EH (cell line): ENCODE measurements at places on chromosomes 1 and 21.

GRCh38 chr1:30008998-30009657, 714.3 kb downstream of the MATN1 start:
- peak; percentile 30 for DNase-seq

- no peak for DNase-seq
These were observed 5.8 kb downstream of the CLEC20A start for GRCh38 chr1:178490967-178491366.

DNA sequence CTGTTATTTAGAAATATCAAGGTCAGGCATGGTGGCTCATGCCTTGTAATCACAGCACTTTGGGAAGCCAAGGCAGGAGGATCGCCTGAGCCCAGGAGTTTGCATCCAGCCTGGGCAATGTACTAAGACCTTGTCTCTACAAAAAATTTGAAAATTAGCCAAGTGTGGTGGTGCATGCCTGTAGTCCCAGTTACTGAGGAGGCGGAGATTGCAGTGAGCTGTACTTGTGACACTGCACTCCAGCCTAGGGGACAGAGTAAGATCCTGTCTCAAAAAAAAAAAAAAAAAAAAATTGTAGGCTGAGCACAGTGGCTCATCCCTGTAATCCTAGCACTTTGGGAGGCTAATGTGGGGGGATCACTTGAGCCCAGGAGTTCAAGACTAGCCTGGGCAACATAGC, 45.3 kb downstream of the PIK3CD start:
- peak; percentile 20 for DNase-seq

GRCh38 chr1:53065391-53065790, 3.4 kb downstream of the PODN start:
- no peak for DNase-seq

DNA sequence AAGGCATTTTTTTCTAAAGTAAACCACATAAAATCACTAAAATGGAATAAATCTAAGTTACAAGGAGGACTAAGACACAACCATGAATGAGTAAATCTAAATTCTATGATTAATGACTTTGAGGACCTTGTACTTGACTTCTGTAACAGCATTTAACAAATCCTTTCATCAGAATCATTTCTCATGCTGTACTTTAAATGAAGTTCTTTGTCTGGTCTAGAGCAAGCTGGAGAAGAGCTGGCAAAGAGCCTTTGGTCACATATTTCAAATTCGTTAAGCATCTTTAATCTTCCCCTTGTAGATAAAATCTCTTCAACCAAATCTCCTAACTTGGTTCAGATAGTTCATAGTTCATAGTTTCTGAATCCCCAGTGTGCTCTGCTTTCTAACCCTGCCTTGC, 405.4 kb downstream of the PTPRC start:
- no peak for DNase-seq

GRCh38 chr1:33222381-33222780, 33.9 kb upstream of the ZNF362 start:
- DNase-seq, result peak; percentile 67

DNA sequence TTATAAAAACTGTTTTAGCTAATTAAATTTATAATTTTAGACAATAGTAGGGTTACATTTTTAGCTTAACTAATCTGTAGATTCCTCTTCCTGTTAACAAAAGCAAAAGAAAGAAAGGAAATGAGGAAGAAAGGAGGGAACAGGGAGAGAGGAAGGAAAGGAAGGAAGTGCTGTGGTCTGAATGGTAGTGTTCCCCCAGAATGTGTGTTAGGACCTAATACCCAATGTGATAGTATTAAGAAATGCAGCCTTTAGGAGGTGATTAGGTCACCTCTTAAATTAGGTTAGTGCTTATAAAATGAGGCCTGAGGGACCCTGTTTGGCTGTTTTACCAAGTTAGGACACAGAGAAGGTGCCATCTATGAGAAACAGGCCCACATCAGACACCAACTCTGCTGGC, 136.9 kb upstream of the SAMSN1 start:
- no peak for DNase-seq

DNA sequence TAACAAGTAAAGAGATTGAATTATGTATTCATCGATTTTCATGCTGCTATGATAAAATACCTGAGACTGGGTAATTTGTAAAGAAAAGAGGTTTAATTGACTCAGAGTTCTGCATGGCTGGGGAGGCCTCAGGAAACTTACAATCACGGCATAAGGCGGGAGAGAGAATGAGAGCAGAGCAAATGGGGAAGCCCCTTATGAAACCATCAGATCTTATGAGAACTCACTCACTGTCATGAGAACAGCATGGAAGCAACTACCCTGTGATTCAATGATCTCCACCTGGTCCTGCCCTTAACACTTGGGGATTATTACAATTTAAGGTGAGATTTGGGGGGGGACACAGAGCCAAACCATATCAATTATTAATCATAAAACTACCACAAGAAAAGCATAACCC, 3.3 kb upstream of the GBP3 start:
- no peak for DNase-seq

- no peak for DNase-seq
These were observed 9.2 kb upstream of the TFF1 start for GRCh38 chr21:42375506-42375905.

GRCh38 chr1:167122568-167122967, 28.7 kb downstream of the STYXL2 start:
- DNase-seq, result no peak

- DNase-seq, result peak; percentile 16
These were observed 673 bp downstream of the CD46 start for GRCh38 chr1:207752456-207752998.

DNA sequence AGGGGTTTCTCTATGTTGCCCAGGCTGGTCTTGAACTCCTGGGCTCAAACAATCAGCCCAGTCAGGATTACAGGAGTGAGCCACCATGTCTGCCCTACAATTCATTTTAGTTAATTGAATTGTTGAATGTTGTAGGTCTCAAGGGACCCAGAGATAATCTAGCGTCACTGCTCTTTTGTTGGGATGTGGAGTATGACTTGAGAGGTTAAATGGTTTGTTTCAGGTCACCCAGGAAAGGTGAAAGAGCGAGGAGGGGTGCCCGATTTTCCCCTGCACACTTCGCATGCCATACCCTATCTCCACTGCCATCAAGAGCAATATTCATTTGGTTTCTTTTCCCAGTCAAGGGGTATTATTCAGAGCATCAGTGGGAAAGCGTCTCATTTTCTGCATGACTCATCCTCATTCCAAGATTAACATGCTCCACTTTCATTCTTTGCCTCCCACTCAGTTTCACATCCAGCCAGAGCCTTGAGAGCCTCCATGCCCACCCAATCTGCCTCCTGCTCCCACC, 13.1 kb upstream of the SLC30A1 start:
- peak; percentile 89 for DNase-seq

GRCh38 chr1:8047112-8047511, 21.0 kb upstream of the ERRFI1 start:
- DNase-seq, result peak; percentile 68

DNA sequence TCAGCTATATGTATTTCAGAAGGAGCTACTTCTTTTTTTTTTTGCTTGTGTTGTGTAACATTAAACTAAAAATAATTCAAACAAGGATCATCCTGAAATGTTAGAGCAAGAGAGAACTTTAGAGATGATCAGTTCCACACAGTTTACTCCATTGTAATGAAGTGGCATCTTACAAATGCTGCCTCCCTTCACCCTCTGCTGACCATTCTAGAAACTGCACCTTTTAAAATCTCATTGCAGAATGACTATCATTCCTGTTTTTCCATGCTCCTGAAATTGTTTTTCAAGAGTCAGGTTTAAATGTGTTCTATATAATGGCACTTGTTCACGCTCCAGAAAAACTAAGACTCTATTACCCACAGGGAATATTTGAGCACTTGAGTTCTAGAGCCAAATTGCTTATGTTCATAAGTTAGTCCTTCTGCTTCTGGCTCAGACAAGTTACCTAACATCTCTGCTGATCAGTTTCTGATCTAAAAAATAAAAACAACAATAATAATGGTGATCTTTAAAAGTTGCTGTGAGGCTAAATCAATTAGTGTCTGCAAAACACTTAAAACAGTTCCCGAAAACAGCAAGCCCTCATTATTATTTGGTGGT, 21.5 kb upstream of the SLC44A5 start:
- DNase-seq, result peak; percentile 39

GRCh38 chr1:38396606-38397005, 350.0 kb upstream of the POU3F1 start:
- DNase-seq, result no peak

DNA sequence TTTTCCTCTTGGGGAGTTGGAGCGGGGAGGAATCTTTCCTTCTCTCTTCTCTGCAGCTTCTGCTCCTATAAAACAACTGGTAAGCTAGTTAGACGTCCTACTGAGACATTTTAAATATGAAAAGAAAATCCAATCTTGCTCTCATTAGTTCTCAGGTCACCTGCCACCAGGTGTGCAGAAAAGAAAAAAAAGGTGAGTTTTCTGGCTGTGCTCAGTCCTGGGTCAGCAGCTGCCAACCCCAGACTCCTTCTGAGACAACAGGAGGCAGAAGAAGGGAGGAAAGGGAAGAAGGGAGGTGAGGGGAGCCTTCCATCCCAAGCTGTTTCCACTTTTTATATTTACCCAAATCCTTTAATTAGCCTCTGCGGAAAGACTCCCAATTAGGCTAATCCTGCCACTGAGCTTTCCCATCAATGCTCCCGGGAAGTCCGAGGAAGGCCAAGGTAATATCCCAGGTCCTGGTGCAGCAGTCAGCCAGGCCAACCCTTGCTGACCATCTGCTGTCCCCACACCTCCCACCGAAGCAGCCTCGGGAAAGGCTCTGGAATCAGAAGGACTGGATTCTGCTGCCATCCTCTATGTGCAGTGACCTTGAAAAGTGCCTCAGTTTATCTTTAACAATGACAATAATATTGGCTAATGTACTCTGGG, 33.4 kb downstream of the GLIS1 start:
- no peak for DNase-seq

DNA sequence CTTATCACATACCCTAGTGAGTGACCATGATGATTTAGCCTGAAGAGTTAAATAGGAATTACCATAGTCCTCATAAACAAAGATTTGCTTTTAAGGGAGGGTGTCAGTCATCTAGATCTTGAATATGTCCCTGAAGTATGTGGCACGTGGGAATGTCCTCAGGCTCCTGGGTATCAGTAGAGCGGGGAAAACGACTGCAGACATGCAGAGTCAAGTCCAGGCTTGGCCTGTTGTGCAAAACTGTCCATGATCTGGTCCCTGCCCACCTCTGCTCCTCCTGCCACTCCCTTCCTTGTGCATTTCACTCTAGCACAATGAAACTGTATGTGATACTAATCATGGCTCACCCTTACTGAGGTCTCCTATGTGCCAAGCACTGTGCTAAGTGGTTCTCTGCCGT, 12.9 kb downstream of the MOV10 start:
- DNase-seq, result no peak

DNA sequence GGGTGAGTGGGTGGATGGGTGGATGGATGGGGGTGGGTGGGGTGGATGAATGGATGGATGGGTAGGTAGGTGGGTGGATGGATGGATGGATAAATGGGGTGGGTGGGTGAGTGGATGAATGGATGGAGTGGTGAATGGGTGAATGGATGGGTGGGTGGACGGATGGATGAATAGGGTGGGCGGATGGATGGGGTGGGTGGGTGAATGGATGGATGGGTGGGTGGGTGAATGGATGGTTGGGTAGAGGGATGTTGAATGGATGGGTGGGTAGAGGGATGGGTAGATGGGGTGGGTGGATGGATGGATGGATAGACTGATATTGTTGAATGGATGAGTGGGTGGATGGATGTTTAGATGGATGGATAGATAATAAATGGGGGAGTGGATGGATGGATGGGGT, 26.9 kb upstream of the CCDC27 start:
- DNase-seq, result no peak

- no peak for DNase-seq
These were observed 131.9 kb downstream of the COQ8A start for GRCh38 chr1:227071895-227072587.

DNA sequence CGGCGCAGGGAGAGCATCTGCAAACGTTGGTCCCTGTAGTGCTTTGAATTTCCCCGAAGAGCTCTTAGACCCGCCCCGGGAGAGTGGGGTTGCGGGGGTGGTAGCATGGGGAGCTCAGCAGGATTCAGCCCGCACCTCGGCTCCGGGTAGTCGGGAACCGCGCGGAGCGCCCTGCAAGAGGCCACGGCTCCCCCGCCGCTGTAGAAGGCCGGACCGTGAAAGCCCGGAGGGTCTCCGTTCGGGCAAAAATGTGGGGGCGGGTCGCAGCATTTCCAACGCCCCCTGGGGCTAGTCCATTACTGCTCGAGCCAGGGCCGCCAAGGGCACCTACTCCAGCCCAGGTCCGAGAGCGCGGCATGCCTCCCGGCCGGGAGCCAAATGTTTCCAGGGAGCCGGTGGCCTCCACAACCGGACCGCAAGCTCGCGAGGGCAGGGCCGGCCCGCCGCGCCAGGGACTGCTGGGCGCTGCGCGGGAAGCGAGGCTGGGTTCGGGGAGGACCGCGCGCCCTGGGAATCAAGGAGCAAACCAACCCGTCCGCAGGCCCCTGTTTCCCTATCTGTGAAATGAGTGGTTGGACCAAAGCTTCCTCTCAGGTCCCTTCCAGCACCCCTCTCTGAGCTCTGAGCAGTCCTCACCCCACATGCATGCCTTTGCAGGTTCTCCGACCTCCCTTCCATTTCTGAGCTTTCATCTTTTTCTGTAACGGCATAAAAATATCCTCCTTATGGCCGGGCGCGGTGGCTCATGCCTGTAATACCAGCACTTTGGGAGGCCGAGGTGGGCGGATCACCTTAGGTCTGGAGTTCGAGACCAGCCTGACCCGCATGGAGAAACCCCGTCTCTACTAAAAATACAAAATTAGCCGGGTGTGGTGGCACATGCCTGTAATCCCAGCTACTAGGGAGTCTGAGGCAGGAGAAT, 775 bp upstream of the TMEM63A start:
- peak; percentile 64 for DNase-seq

GRCh38 chr1:109024646-109025045, 17.3 kb downstream of the WDR47 start:
- DNase-seq, result peak; percentile 23

DNA sequence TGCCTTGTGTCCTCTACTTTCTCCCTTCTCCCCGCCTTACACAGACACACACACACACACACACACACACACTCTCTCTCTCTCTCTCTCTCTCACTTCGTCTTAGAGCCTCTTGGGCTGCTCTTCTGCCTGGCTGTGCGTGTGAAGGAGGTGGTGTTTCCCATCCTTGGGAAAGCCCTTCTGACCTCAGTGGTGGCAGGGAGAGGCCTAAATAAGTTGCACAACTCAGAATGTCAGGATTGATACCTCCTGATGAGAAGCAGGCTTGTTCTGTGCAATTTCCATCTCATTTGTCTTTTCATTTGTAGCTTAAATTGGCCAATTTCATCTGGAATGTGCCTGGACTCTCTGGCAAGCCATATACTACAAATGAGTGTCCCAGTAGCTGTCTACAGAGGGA, 25.0 kb downstream of the LRRN2 start:
- DNase-seq, result peak; percentile 21

- peak; percentile 69 for DNase-seq
These were observed 3.4 kb upstream of the ANGPTL3 start for GRCh38 chr1:62593825-62594394.

- DNase-seq, result no peak
These were observed 9.7 kb upstream of the LYST start for GRCh38 chr1:235876402-235876841.

DNA sequence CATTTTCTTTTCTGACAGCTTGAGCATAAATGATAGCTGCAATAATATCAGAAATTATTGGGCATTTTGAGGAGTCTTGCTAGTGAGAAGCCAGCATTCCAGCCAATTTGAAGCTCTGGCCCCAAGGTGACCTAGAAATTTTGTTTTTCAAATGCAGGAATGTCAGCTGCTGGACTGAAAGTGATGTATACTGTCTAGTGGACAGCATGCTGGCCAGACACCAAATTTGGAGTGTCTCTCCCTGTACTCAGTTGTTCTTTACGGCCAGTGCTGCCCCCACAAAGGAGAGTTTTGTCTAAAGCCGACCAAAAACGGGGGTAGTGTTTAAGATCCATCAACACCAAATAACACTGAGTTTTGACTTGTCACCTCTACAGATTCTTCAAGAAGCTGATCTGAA, 5.2 kb downstream of the RGS7 start:
- no peak for DNase-seq
